T-helper 1 cell (primary cell): ENCODE measurements at places on chromosomes 4 and X.

DNA sequence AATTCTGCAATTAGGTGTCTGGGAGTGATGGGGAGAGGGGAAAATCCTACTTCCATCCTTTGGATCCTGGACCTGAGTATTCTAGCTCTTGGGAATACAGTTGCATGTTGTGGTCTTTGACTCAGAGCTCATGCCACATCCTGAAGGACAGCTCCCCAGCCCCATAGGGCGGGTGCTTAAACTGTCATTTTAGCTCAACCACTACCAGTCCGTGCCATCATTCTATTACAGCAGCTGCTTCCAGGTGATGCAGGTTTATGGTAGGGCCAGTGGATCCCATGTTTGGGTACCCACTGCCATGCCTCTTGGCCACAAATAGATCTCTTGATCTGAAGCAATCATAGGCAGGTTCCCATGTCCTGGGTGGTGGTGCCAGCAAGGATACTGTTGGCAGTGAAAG lies 34.7 kb downstream of the CCKAR start:
- DNase-seq: no peak

GRCh38 chr4:182862141-182862875 lies 54.9 kb downstream of the DCTD start:
- no peak for DNase-seq

GRCh38 chr4:84954982-84955567 lies 11.4 kb downstream of the WDFY3 start:
- no peak for DNase-seq

DNA sequence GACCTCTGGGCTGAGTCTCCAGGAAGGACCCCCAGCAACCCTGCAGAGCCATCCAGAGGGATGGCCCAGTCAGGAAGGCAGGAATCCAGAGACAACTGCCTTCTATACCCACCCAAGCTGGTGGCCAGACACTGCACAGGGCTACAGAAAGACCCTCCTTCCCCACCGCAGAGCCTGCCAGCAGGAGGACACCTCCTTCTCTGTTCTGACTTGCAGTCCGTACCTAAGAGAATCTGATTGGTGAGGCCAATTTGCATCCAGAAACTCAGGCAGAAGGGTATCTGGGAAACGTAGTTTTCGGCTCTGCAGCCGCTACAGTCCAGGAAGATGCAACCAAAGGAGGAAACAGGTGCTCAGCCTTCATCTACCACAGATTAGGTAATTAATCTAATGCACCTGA lies 155.4 kb upstream of the FRG1 start:
- DNase-seq: no peak

- DNase-seq: no peak
Measured at GRCh38 chr4:1354136-1354982, 7.4 kb downstream of the UVSSA start.

DNA sequence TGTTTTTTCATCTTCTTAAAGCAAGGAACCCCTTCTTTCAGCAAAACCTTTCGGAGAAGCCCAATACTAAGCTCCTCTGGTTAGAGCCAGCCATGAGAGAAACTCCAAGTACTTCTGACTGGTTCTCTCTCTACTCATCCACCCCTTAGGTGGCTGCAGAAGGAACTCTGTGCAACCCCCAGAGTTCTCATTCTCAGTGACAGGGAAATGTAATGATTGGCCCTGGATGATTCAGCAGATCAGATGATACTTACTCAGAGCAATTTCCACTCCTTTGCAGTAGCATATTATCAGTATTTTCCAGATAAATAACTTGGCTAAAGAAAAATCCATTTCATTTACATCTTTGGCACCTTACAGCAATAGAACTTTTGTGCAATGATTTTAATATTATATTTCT lies 3.2 kb downstream of the SPP1 start:
- no peak for DNase-seq

DNA sequence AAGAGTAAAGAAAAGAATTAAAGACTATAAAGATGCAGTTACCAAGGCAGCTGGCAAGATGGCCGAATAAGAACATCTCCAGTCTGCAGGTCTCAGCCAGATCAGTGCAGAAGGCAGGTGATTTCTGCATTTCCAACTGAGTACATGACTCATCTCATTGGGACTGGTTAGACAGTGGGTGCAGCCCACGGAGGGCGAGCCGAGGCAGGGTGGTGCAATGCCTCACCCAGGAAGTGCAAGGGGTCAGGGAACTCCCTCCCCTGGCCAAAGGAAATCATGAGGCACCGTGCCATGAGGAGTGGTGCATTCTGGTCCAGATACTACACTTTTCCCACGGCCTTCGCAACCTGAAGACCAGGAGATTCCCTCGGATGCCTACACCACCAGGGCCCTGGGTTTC lies 20.5 kb downstream of the SPIN4 start:
- no peak for DNase-seq

GRCh38 chr4:36343501-36344175 lies 62.2 kb downstream of the DTHD1 start:
- DNase-seq: no peak

- DNase-seq: no peak
Measured at GRCh38 chrX:145825896-145826295, 8.3 kb downstream of the SLITRK2 start.

DNA sequence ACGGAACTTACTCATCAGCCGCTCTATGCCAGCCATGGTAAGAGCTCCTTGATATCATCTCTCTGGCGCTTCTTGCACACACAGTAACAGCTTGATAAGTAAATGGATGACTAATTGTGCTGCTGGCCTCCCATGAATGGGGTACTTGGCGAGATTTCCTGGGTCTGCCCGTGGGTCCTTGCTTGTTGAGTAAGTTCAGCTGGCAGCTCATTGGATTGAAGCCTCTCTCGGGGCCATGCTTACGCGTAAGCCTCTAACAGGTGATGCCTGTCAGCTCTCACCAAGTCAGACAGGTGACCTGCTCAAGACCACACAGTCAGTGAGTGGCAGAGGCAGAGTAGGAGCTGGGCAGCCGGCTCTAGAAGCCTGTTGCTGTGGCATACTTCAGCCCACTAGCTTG lies 7.7 kb downstream of the NSG1 start:
- DNase-seq: no peak

- DNase-seq: no peak
Measured at GRCh38 chr4:80790152-80790551, 240.4 kb upstream of the BMP3 start.

GRCh38 chr4:27098034-27098433 lies 237.4 kb downstream of the STIM2 start:
- DNase-seq: no peak

GRCh38 chr4:173508386-173509035 lies 21.5 kb downstream of the HAND2 start:
- DNase-seq: no peak

DNA sequence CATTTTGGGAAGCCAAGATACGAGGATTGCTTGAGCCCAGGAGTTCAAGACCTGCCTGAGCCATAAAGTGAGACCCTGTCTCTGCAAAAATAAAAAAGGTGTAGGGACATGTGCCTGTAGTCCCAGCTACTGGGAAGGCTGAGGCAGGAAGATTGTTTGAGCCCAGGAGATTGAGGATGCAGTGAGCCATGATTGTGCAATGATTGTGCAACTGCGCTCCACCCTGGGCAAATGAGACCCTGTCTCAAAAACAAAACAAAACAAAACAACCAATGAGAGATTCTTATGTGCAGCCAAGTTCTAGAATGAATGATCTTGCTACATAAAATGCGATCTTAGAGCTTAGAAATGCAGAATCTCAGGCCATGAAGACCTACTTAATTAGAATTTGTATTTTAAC lies 22.5 kb downstream of the SLC9B2 start:
- DNase-seq: no peak

GRCh38 chr4:7581477-7581876 lies 146.7 kb upstream of the PSAPL1 start:
- DNase-seq: no peak

GRCh38 chr4:4461850-4462249 lies 74.9 kb downstream of the NSG1 start:
- peak; percentile 7 for DNase-seq

DNA sequence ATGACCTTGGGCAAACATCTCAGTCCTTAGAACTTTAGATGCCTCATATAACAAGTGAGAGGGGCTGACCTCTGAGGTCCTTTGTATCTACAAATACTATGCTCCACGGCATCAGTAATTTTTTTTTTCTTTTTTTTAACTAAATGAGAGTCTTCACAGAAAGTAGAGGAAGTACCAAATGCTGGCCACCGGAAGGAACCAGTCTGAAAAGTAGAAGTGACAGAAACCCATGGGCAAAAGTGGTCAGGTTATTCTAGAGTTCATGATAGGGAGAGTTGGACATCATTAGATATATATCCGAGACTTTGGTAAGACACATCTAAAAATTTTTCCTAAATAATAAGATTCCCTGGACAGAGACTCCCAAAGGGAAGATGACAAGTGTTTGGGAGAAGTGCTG lies 53.7 kb downstream of the COQ2 start:
- DNase-seq: no peak
